ENCODE measurements at places on chromosomes 3 and 15.
A peak's percentile ranks its signal among the peaks of the same experiment; 100 is the strongest.

DNA sequence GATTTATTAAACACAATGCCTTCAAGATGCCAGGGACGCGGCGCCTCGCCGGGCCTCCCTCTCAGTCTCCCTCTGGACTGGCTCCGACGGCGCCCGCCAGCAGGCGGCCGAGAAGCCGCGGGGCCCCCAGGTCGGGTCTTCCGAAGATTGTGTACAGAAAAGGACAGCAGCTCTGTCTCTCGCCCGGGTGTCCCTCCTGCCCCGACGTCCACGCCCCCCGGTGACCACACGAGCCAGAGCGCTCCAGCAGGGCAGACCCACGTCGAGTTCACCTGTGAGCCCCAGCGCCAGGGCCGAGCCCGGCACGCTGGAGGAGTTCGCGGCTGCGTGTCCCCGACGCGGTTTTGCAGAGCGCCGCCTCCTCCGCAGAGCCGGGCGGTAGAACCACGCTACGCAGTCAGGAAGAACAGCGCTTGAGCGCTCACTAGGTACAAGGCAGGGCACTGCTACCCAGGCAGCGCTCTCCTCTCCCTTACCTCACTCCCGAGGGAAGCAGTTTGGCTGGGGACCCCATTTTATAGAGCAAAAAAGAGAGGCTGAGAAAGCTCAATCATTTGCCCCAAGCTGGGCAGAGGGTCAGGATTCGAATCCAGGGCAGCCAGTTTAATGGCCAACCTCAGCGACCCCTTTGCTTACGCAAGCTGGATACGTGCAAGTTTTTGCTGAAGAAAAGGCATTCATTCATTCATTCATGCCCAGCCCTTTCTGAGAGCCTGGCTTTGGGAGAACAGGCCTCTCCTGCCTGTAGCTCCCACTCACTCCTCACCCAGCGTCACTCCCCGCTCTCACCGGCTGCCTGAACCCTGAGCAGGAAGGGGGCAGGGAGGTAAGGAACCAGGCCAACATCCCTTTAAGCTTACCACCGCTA lies 3.0 kb upstream of the TLE3 start:
- DNase-seq = peak; percentile 65

- no peak for DNase-seq
Observed at GRCh38 chr15:67803299-67803698, 22.0 kb upstream of the SKOR1 start.

GRCh38 chr15:82882273-82882928 lies 70.1 kb downstream of the HOMER2 start:
- DNase-seq = no peak

DNA sequence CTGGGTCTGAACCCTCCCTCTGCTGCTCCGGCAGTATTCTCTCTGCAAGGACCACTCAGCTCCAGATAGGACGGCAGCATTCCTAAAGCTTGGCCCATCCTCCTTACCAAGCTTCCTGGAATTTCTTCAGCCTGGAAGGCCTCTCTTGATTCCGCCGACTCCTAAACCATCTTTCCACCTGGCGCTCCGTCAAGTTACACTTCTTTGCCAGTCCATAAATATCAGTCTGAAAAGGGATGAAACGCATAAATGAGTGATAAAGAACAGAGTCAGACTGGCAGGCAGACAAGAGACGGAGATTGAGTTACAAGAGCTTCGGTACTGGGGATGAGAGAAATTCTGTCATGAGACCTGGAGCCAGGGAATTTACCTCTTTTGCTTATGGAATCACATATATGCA lies 44.3 kb downstream of the CERS3 start:
- DNase-seq = no peak

- DNase-seq = no peak
Observed at GRCh38 chr15:63805993-63806980, 27.5 kb downstream of the HERC1 start.
